ENCODE measurements at places on chromosomes 16 and 17. TPM values are rescaled to one million over a fixed set of nuclear protein-coding genes. Genes with fewer than 3 reads are reported as not detected.

GRCh38 chr16:88760424-88761142 lies 24.4 kb downstream of the PIEZO1 start:
- no peak for DNase-seq

DNA sequence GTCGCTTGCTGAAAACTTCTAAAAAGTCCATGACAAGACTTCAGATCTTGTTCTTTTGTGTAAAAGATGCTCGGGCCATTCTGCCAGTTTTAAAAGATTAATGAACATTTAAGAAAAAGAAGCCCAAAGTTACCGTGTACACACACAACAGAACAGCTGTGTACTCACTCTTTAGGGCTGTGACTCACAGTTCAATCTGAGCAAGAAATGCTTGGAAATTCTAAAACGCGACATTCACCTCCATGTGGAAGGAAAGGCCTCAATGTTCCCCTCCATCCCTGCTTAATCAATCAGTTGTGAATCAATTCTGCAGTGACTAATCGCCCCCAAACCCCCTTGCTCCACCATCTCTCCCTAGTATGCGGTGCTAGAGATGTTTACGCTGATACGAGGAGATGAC lies 609.9 kb upstream of the SALL1 start:
- DNase-seq, result no peak

- DNase-seq, result no peak
Observed at GRCh38 chr17:66963521-66963908, 992 bp upstream of the CACNG4 start.

- DNase-seq, result no peak
Observed at GRCh38 chr16:88499836-88500251, 46.8 kb downstream of the ZFPM1 start.

DNA sequence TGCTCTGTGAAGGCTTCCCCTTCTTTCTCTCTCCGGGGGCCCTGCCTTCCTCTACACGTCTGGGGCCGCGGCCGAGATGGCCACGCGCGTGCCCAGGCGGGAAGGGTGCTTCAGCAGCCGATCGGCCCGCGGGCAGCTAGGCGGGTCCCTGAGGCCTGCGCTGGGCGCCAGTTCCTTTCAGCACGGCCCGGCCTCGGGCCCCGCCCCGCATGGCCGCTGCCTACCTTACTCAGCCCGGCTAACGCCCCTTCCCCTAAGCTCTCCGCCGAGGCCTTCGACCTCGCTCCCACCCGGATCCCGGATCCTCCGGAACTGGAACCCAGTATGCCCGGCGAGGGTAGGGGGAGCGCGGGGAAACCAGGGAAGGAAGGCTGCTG lies 335 bp downstream of the TMEM11 start:
- DNase-seq, result peak; percentile 26

- DNase-seq, result no peak
Observed at GRCh38 chr16:66507731-66508239, 42.1 kb downstream of the TK2 start.

- no peak for DNase-seq
Observed at GRCh38 chr17:38457577-38458371, 29.5 kb downstream of the ARHGAP23 start.

DNA sequence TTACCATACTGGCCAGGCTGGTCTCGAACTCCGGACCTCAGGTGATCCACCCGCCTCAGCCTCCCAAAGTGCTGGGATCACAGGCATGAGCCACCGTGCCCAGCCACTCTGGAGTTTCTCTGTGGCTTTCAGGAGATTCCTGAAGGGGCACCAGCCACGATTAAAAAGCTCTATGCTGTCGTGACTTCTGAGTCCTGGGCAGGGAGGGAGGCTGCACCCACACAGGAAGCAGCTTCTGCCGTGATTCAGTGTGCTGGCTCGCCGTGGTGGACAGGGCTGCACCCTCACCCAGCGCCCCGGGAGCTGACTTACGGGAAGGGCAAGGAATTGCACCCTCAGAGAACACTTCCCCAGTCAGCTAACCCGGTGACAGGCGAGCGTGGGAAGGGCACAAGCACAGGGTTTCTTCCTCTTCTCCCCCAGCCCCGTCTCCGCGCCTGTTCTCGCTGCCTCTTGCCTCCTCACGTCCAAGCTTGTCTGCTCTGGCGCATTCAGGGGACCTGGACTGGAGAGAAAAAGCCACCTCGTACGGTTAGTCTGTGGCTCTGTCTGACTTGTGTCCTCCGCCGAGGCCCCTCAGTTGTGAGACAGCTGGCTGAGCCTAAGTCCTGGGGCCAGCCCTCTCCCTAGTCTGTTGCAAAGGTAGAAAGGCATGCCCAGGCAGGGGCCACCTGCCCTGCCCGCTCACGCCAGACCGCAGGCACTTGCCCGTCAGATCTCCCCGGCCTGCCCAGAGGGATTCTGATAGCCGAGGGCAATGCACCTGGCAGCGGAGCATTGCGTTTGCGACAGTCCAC lies 145.0 kb downstream of the SEC14L1 start:
- peak; percentile 97 for DNase-seq

DNA sequence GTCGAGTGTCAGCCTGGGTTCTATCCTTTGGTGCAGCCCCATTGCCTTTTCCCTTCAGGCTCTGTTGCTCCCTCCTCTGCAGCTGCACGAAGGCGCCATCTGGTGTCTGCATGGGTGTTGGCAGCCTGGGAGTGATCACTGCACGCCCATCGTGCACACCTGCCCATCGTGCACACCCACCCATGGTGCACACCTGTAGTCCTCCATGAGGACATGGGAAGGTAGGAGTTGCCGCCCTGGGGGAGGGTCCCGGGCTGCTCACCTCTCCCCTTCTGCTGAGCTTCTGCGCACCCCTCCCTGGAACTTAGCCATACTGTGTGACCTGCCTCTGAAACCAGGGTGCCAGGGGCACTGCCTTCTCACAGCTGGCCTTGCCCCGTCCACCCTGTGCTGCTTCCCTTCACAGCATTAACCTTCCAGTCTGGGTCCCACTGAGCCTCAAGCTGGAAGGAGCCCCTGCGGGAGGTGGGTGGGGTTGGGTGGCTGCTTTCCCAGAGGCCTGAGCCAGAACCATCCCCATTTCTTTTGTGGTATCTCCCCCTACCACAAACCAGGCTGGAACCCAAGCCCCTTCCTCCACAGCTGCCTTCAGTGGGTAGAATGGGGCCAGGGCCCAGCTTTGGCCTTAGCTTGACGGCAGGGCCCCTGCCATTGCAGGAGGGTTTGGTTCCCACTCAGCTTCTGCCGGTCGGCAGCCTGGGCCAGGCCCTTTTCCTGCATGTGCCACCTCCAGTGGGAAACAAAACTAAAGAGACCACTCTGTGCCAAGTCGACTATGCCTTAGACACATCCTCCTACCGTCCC lies 2.9 kb downstream of the CTRL start:
- peak; percentile 45 for DNase-seq

DNA sequence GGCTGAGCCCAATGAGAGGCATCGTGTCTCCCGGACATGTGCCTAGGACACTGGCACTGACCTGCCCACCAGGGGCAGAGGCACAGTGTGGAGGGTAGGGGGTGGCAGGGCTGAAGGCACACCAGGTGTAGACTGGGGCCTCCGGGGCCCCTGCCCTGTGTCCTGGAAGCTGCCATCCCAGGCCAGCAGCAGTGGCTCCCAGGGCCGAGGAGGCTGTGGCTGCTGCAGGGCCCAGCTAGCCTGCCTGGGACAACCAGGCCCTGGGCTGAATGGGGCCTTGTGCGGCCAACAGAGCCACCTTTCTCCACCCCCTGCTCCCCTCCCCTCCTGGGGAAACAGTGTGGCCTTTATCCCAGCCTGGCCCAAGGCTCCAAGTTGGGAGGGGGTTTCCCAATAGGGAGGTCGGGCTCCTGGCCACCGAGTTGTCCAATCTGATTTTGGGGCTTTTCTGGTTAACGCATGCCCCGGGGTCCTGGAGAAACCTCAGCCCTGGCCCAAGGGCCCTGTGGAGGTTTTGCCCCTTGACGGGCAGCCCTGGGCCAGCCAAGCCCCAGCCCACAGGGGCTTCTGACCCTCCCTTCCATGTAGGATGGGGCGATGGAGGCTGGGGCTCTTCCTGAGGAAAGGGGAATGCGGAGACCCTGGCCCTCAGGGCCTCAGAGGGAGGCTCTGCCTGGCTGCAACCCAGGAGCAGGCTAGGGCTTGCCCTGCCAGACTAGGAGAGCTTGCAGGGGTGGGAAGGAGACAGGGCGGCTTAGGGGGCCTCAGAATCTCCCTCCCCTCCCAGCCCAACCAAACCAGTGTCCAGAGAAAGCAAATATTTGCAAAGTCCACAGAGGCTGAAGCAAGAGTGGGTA lies 4.2 kb downstream of the MTSS2 start:
- DNase-seq, result no peak

DNA sequence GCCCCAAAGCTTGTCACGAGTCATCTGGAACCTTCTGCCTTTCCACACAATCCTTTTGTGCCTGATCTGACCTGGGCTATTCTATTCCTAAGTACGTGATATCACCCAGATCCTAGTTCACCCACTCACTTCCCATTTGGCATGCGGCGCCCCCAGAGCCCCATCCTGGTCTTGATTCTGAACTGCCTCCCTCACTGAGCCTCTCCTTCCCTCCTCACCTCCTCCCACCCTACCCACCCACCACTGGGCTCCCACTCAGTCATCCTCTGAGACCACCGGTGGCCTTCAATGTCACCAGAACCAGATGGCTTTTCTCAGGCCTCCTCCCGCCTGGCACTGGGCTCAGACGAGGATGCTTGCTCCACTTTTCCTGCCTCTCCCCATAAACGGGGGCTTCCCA lies 18.5 kb downstream of the WDR45B start:
- DNase-seq, result no peak

DNA sequence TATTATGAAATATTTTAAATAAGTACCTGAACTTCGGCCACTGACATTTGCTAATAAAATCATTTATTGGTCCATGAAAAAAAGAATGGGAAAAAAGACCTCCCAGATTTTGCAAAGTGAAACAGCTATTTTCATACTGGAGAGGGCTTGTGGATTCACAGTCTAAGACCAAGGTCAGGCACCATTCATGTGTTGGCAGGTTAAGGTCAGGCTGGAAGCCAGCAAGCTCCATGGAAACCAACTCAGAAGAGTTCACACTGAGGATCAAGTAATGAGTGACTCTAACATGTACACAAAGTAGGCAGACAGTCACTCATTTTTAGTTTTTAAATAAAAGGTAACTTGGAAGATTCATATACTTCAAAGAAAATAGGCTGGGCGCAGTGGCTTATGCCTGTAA lies 3.4 kb downstream of the DNAJA2 start:
- peak; percentile 39 for DNase-seq

GRCh38 chr16:28607116-28607623 lies 2.7 kb downstream of the SULT1A1 start:
- DNase-seq, result no peak

DNA sequence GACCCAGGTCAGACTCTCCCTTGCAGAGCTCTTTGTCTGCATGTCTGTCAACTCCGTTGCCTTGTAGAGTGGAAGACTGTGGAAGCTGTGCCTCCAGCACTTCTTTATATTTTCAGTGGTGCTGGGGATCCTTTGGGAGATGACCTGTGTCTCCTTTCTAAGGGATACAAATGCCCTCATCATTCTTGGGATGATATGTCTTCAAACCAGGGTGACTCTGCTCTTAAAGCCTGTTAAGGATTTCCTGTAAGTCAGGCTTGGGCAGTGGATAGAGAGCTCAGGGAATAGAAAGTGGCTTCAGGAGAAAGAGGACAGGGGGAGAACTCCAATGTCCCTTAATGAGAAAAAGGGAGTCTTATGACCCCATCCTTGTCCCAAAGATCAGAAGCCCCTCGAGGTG lies 1.5 kb downstream of the HOXB3 start:
- DNase-seq, result no peak

GRCh38 chr17:17355426-17355825 lies 52.3 kb downstream of the NT5M start:
- DNase-seq, result no peak

DNA sequence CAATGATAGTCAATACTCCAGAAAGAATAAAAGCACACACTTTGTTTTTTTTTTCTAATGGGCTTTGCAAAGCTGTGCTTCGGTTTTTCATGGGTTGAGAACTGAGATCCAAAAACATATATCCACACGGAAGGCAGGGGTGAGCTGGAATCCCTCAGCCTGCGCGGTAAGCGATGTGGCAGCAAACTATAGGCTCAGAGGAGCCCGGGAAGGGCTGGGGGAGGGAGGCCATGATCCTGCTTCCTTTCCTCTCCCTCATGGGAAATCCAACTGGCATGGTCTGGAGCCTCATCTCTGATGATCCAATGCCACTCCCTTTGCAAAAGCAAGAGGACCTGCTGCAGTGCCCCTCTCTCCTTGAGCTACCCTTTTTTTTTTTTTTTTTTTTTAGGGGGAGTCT lies 8.2 kb downstream of the RBFOX3 start:
- DNase-seq, result no peak

GRCh38 chr16:73240920-73241319 lies 193.0 kb upstream of the ZFHX3 start:
- DNase-seq, result no peak

DNA sequence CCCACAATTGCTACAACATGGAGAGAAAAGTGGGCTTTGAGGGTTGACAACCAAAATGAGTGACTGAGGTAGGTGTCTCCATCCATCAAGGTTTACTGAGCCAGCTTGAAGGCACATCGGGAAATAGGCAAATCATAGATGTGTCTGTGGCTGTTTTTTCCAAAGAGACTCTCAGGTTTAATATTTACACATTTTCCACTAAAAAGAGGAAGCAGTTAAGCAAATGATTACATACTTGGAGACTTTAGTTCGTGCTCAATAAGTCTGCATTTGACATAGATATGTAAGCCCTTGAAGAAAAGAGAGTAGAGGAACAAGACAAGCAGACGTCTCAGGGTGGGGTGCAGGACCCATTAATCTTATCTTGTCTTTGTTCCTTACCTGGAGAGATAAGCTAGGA lies 148.9 kb upstream of the COX10 start:
- no peak for DNase-seq

Gene ZG16
- total RNA-seq, result not detected

Gene MYCBPAP
- total RNA-seq, result not detected

Gene PMFBP1
- total RNA-seq, result not detected

Gene UTS2R
- not detected for total RNA-seq

Gene NAT9
- 46.8 TPM for total RNA-seq

Gene FLCN
- total RNA-seq, result 15.5 TPM

Gene SLC5A2
- not detected for total RNA-seq

Gene FBXW10
- not detected for total RNA-seq
